ENCODE measurements at places on chromosomes 2 and 18. TPM values are rescaled to one million over a fixed set of nuclear protein-coding genes. Genes with fewer than 3 reads are reported as not detected.

- H3K4me1 ChIP-seq, result peaks cover 1% of the 10 kb centered on the region
- peaks cover 37% of the 10 kb centered on the region for H3K27me3 ChIP-seq
- no peaks in the 10 kb centered on the region for H3K36me3 ChIP-seq
- no peak overlapping the region for H3K27ac ChIP-seq
- DNase-seq, result no peak
Measured at GRCh38 chr2:98815795-98816194, 84.9 kb upstream of the MGAT4A start.

The RPRM gene
- total RNA-seq, result not detected

GRCh38 chr2:15744820-15745219 is 153.2 kb downstream of the DDX1 start:
- H3K4me3 ChIP-seq, result no peak overlapping the region
- no peak for DNase-seq
- peaks cover 9% of the 10 kb centered on the region for H3K27me3 ChIP-seq
- H3K27ac ChIP-seq, result no peak overlapping the region
- no peaks in the 10 kb centered on the region for H3K4me1 ChIP-seq
- H3K36me3 ChIP-seq, result no peaks in the 10 kb centered on the region

DNA sequence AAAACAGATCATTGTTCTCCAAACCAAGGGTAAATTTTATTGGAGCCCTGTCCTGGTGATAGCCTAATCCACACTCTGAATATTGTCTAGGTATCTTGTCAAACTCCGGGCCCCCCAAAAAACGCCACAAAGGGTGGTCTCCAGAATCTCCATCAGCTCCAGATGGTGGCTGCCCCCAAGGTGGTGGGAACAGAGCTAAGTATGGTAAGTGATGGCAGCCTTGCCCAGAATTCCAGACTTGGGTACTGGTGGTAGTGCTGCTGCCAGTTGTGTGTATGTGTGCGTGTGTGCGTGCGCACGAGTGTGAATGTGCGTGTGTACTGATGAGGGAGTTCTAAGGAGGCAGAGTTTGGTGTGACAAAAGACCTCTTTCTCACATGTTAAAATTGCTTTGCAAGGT is 51.2 kb downstream of the GREB1 start:
- no peak overlapping the region for H3K4me3 ChIP-seq
- H3K4me1 ChIP-seq, result peaks cover 13% of the 10 kb centered on the region
- H3K27ac ChIP-seq, result no peak overlapping the region
- no peak for DNase-seq
- H3K27me3 ChIP-seq, result no peaks in the 10 kb centered on the region

DNA sequence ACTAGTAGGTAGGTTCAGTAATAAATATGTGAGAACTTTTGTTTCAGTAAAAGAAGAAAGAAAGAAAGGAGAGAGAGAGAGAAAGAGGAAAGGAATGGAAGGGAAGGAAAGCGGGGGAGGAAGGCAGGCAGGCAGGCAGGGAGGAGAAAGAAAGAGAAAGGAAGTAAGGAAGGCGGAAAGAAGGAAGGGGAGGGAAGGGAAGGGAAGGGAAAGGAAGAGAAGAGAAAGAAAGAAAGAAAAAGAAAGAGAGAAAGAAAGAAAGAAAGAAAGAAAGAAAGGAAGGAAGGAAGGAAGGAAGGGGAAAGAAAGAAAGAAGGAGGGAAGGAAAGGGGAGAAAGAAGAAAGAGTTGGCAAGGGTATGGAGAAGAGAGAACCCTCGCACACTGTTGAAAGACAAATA is 67.6 kb downstream of the CD226 start:
- DNase-seq, result no peak
- H3K4me1 ChIP-seq, result peaks cover 32% of the 10 kb centered on the region
- H3K27ac ChIP-seq, result peak overlapping the region; percentile 3
- no peak overlapping the region for H3K4me3 ChIP-seq

DNA sequence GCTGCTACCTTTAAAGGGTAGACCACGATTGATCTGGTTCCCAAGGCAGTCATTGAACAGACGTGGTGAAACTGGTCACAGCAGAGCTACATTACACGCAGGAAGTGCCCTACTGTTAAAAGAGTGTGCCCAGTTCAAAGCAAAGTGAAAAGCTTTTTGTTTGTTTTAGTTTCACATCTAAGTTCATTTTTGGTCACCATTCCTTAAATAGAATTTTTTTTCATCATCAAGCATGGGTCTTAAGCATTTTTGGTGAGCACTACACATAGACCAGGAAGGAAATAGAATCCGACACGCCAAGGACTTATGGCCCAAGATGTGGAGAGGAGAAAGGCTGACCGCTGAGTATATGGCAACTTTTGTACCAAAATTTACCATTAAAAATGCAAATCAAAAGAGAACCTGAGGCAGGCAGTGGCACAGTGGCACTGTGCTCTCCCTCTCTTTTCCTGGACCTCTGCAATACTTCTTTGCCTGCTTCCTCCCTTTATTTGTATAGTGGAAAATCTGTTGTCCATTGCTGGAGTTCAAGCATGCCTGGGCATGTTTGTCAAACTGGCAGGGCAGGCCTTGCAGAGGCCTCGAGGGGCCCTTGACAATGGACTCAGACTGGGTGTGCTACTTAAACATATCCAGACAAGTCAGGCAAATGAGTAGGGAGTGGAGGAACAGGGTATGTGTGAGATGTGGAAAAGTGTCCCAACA is 42.6 kb upstream of the HNRNPA3 start:
- H3K36me3 ChIP-seq, result no peaks in the 10 kb centered on the region
- H3K27me3 ChIP-seq, result peaks cover 6% of the 10 kb centered on the region

DNA sequence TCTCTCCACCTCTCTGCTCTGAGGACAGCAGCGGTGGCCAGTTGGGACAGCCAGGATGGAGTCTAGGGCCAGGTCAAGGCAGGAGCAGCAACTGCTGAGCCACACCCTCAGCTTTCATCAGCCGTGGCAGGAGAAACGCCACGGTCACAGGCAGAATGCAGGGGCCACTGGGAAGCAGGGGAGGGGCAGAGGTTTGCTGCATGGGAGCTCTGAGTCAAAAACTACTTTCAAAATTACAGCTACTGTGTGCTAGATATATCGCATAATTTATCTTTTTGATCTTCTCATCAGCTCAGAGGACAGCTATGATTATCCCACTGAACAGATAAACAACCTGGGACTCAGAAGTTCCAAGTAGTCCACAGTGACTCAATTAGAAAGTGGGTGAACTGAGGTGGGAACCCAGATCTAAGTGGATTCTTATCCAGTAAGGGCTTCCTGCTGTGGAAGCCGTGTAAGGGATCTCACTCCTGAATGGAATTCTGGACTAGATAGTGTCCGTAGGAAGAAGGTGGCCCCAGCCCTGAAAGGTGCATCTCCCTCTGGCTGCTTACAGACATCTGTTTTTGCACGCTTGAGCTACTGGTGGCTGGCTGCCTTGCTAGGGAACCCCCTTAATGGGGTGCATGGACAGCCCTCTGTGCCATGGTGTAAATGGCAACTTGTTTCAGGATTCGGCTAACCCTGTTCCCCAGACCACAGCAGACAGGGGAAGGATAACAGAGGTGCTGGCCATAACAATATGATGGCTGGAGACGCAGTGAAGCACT is 194.6 kb upstream of the SMAD2 start:
- H3K36me3 ChIP-seq, result no peaks in the 10 kb centered on the region
- no peak overlapping the region for H3K4me3 ChIP-seq
- peak; percentile 49 for DNase-seq
- H3K4me1 ChIP-seq, result peaks cover 24% of the 10 kb centered on the region
- peaks cover 58% of the 10 kb centered on the region for H3K27me3 ChIP-seq

DNA sequence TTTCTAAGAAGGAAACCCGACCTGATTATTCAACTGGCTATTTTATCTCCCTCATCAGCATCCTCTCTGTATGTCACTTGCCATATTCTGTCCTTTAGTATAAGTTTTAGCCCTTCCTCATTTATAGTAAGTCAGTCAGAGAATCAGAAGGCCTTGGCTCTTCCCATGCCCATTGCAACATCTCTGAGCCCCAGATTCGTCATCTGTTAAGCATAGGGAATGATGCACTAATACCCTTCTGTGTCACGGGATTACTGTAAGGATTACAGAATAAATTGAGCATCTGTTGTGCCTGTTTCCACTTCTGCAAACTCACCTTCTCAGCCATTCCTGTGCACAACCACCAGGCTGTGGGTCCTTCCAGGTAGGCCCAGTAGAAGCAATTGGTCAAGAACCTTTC is 258.1 kb upstream of the RAB12 start:
- no peak overlapping the region for H3K4me3 ChIP-seq
- no peaks in the 10 kb centered on the region for H3K27me3 ChIP-seq
- DNase-seq, result no peak
- H3K27ac ChIP-seq, result no peak overlapping the region
- H3K36me3 ChIP-seq, result no peaks in the 10 kb centered on the region

DNA sequence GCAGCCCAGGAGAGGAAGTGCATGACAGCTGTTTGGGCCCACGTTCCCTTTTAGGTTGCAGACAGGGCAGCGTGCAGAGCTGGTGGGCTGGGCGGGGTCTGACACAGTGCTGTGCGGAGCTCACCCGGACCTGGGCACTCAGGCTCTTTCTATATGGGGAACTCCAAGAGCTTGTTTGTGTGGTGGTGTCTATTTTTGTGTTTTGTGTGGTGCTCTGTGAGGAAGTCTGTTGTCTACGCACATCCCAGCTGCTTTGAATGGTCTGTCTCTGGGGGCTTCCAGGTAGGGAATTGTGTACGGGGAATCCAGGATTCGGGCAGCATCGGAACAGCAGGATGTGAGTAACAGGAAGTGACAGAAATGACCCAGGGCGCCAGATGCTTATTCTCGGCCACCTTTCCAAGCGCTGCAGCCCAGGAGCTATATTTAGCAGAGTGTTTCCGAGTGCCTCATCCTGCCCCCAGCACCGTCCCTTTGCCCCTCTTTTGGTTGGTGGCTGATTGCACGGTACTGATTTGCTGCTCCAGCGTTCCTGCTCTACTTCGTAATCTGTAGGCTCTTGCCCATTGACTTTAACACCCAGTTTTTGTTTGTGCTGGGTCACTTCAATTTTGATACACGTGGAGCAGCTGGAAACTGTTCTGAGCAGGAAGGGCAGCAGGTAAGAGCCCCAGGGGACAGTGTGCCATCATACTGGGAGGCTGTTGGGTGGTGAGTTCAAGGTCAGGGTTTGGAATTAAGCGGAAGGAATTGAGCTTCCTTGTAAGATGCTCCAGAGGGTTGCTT is 64.7 kb downstream of the DGKD start:
- peaks cover 37% of the 10 kb centered on the region for H3K36me3 ChIP-seq
- H3K27me3 ChIP-seq, result no peaks in the 10 kb centered on the region
- H3K4me3 ChIP-seq, result peak overlapping the region; percentile 72

DNA sequence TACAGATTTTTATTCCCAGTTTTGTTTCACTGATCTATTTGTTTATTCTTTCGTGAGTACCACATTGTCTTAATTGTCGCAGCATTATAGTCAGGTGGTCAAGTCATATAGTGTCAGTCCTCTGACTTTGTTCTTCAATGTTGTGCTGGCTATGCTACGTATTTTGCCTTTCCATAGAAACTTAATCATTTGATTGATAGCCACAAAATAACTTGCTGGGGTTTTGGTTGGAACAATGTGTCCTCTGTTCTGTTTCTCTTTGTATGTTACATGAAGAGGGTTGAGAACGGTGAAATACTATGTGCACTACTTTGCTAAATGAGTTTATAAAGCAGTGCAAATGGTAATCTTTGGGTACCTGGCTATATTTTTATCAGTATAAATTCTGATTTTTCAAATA is 64.9 kb upstream of the TTC27 start:
- H3K4me3 ChIP-seq, result no peak overlapping the region
- H3K36me3 ChIP-seq, result peaks cover 66% of the 10 kb centered on the region
- no peaks in the 10 kb centered on the region for H3K27me3 ChIP-seq
- DNase-seq, result no peak
- no peak overlapping the region for H3K27ac ChIP-seq
- H3K4me1 ChIP-seq, result peaks cover 12% of the 10 kb centered on the region

GRCh38 chr2:118786746-118787145 is 60.7 kb downstream of the EN1 start:
- H3K27ac ChIP-seq, result no peak overlapping the region
- peaks cover 2% of the 10 kb centered on the region for H3K27me3 ChIP-seq
- H3K4me1 ChIP-seq, result no peaks in the 10 kb centered on the region

DNA sequence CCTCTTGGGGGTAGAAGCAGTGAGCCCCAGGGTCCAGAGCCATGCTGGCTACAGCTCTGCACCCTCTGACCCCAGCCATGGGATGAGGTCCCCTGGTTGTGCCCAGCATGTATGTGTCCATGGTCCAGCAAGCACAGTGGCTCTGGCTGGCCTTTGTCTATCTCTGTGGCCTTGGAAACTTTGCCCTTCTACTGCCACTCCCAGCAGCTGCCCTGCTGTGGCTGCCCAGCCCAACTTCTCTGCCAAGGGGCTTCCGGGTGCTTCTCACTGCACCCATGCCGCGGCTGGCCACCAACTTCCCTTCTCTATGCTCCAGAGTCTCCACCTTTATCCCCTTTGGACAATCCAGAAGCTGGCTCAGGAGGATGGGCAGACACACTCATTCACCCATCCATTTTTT is 18.8 kb downstream of the TMEM185B start:
- DNase-seq, result no peak
- H3K4me3 ChIP-seq, result no peak overlapping the region
- H3K36me3 ChIP-seq, result no peaks in the 10 kb centered on the region
- no peaks in the 10 kb centered on the region for H3K27me3 ChIP-seq
- H3K4me1 ChIP-seq, result peaks cover 3% of the 10 kb centered on the region
- H3K27ac ChIP-seq, result no peak overlapping the region

GRCh38 chr2:239917125-239917956 is 107.8 kb downstream of the NDUFA10 start:
- H3K4me1 ChIP-seq, result peaks cover 3% of the 10 kb centered on the region
- H3K27ac ChIP-seq, result no peak overlapping the region
- no peaks in the 10 kb centered on the region for H3K36me3 ChIP-seq
- no peaks in the 10 kb centered on the region for H3K27me3 ChIP-seq
- no peak for DNase-seq
- H3K4me3 ChIP-seq, result no peak overlapping the region

GRCh38 chr2:5164776-5165525 is 527.2 kb upstream of the SOX11 start:
- H3K4me1 ChIP-seq, result no peaks in the 10 kb centered on the region
- H3K4me3 ChIP-seq, result no peak overlapping the region
- DNase-seq, result no peak
- H3K36me3 ChIP-seq, result no peaks in the 10 kb centered on the region
- H3K27ac ChIP-seq, result no peak overlapping the region

The C2orf80 gene
- total RNA-seq, result not detected

- DNase-seq, result no peak
- H3K4me3 ChIP-seq, result no peak overlapping the region
- H3K27me3 ChIP-seq, result peaks cover 9% of the 10 kb centered on the region
- H3K27ac ChIP-seq, result no peak overlapping the region
- no peaks in the 10 kb centered on the region for H3K36me3 ChIP-seq
- no peaks in the 10 kb centered on the region for H3K4me1 ChIP-seq
Measured at GRCh38 chr18:34660572-34660971, 49.5 kb upstream of the DTNA start.

The UGT1A10 gene
- not detected for total RNA-seq
